Dermis blood vessel endothelial cell (primary cell): ENCODE measurements at places on chromosomes 11 and 22. TPM values are rescaled to one million over a fixed set of nuclear protein-coding genes. Genes with fewer than 3 reads are reported as not detected.

DNA sequence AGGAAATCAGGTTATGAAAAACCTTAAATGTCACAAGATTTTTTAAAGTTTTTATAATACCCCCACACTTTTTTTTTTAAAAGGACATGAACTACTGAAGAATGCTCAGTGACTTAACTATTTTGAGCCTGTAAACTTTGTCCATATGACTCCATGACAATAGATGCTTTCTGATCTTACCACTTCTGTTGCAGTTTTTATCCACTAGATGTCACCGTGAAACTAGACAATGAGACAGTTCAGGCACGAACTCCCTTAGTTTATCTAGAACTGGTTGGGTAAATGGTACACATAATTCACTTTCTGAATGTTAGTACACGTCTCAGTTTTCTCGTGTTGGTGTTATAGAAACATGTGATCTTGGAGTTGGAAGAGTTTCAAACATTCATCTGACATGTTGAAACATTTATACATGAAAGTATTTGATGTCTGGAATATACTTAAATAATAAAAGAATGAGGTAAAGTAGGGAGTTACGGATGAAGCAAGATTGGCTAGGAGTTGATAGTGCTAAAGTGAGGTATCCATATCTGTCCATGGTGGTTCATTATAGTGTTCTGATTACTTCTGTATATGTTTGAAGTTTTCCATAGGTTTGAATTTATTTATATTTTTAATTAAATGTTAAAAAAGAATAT is 8.1 kb downstream of the CCDC15 start:
- DNase-seq, result peak; percentile 89

DNA sequence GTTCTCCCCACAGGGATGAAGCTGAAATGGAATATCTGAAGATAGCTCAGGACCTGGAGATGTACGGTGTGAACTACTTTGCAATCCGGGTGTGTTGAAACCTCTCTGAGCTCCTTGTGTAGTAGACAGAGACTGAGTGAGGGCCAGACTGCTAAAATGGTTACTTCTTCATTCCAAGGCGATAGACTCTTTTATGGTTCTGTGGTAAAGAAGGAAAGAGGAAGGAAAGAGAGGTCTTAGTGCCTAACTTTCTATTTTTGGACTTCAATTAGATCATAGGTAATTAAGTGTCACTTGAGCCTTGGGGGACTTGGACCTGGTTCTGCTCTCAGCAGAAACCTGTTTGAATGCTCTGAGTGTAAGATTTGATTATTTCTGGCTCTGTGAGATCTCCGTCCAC is 54.7 kb downstream of the NF2 start:
- no peak for DNase-seq

- no peak for DNase-seq
Measured at GRCh38 chr11:11422411-11423128, 69.5 kb upstream of the CSNK2A3 start.

- DNase-seq, result no peak
Measured at GRCh38 chr22:26481112-26481693, 2.4 kb downstream of the HPS4 start.

- DNase-seq, result no peak
Measured at GRCh38 chr22:38863531-38864131, 8.4 kb downstream of the CBX6 start.

DNA sequence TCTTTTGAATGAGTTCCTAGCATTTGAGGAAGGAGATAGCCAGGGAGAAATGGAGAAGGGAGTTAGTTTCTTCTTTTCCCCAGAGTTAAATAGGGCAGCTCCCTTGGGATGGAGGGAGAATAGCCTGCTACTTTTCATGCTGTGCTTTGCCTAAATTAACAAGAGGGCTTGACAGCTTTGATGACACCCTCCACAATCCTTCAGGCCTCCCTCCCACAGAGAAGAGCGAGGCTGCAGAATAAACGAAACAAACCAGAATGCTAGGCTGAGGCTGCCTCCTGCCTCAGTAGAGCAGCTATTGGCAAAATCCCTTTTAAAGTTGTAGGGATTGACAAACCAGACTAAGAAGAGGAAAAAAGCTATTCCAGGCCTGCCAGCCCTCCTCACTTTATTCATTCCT is 94.6 kb downstream of the C11orf58 start:
- no peak for DNase-seq

DNA sequence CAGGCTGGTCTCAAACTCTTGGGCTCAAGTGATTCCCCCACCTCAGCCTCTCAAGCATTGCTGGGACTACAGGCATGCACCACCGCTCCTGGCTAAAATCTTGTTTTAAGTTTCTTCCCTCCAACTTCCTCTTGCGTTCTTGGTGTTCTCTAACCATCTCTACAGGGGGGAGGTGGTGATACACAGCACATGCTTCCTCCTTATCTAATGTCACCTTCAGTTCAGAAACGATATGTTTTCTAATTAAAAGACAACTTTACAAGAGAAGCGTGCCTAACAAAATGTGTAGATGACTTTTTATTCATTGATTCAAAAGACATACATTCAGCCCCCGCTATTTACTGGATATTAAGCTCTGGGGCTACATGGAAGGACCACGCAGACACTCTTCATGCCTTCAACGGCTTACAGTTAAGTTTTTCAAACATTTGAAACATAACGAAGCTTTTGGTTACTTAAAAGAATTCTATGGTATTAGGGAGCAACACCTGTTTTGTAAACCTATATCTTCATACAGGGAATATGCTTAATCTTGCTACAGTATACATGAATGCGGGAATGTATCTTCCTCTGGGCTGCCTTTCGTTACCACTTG is 933 bp upstream of the DLAT start:
- peak; percentile 10 for DNase-seq

DNA sequence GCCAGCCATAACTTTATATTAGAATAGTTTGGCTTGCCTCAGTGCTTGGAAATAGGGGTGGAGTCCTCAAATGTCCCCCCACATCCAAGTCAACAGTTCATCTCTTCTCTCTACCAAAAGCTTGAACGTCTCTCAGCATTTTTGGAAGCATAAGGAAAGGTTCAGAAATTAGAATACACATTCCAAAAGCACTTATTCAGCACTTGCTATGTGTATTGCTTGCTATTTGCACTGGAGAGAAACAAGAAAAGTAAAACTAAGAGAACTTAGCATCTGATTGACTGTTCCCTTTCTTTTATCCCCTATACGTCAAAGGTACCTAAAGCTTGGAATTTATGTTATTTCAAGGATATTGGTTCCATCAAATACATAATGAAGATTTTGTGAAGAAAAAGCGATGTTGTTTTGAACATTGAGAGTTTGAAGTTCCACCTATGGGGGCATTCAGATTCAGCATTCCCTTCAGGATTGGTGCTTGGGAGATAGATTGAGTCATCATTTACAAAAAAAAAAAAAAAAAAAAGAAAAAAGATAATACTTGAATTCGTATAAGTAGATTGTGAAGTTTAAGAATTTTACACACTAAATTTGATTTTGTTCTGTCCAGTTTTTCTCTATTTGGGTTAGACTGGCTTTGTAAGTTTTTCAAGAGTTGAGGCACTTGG is 1.3 kb downstream of the TBRG1 start:
- DNase-seq, result no peak

- no peak for DNase-seq
Measured at GRCh38 chr11:37896016-37896415, 1298.0 kb upstream of the RAG2 start.

GRCh38 chr11:100874203-100874602 is 187.1 kb downstream of the ARHGAP42 start:
- no peak for DNase-seq

DNA sequence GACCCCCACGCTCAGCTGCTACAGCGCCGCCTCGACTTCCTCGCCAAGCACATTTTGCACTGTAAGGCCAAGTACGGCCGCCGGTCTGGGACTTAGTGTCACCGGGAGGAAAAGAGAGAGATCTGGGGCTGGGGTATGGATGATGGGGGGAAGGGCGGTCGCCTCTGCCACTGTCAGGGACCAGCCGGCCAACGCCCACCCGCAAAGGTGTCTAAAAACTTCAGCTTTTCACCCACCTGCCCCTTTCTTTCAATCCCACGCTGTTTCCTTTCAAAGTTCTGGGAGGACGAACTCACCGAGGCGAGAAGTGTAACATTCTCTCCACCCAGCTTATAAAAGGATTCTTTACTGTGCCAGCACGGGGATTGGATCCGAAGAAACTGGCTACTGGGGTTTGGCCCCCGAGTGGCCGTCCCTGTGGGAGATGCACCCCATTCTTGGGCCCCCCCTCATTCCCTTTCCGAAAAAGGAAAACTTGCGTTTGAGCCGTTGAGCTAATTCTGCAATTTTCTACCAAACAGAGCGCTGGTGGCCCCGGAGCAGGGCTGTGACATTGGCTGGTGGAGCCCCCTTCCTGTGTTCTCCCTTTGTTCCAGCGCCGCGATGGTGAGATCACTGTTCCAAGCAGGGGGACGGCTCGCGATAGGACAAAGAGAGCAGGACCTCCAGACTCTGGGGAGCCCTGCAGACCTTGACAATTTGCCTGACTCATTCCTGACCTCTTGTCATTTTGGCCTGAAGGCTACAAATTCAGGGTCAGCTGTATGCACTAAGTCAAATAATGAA is 1.8 kb downstream of the FJX1 start:
- DNase-seq, result peak; percentile 69

DNA sequence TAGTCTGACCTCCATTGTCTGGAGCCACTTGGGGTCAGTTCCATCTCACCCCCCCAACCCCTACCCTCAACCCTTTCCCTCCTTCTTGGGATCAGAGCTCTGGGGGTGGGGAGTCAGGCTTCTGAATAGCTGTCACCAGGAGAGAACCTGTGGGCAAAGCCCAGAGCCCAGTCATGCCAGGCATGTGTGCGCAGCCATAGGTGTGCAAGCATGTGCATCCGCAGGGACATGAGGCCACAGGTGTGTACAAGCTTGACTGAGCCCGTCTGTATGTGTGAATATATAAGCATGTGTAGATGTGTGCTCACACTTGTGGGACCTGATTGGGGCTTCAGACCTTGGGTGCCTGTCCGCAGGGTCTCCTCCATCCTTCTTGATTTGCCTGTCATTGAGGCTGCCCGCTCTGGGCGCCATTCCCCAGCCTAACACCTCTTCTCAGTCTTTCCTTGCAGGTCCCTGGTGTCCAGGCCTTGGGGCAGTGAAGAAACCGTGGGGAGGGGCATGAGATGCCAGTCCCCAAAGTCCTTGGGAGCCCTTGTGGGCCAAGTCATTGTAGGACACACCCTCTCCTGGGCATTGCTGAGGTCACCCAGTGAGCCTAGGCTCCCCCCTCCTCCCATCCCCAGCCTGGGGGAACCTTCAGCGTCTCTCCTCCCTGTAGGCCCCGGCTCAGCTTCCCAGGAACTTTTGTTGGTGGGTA is 9.0 kb downstream of the ATG16L2 start:
- no peak for DNase-seq

DNA sequence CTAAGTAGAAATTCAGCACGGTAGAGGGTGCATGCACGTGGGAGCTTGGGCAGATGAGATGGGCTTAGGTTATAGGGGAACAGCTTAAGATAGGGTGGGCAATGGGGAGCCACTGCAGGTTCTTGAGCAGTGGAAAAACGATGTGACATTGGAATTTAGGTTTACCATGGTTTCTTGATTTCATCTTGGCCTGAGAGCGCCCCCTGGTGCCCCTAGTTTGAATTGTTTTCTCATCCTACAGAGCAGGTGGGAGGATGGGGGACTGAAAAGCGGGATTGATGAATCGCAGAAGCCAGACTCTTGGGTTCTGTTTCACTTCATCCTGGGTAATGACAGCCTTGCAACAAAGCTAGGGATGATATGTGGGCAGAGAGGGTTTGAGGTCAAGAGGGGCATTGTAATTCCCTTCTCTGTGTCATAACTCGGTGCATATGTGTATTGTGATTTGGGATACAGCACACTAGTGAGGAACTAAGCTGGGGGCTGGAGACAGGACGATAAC is 6.7 kb upstream of the MCAM start:
- peak; percentile 87 for DNase-seq

DNA sequence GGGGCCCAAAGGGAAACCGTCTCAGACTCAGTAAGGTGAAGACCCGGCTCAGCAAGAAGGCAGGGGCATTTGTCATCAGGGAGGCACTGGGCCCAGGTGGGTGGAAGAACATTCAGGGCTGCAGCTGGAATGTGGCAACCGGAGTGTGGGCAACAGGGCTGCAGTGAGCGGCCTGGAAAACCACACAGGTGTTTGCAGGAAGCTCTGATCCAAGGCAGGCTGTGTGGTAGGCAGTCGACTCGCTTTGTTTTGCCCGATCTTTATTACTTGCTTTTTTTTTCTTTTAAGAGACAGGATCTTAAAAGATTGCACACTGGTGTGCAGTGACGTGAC is 82.8 kb downstream of the DGCR2 start:
- no peak for DNase-seq

DNA sequence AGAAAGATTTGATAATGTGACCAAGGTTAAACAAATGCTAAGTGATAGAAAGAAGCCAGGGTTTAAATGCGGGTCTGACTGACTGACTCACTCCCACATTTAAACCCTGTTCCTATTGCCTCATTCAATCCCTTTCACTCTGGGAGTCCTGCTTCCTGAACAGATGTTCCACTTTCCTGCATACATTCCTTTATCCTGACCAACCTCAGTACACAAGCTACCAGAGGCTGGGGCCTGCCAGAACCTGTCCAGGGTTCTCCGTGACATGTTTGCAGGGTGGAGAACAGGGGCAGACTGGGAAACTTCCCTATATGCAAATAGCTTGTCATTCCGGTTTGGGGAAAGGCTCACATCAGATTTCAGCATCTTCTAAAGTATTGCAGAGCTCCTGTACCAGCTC is 3.0 kb upstream of the ANKK1 start:
- peak; percentile 85 for DNase-seq

- DNase-seq, result no peak
Measured at GRCh38 chr22:49086606-49087157, 741.0 kb downstream of the BRD1 start.

DNA sequence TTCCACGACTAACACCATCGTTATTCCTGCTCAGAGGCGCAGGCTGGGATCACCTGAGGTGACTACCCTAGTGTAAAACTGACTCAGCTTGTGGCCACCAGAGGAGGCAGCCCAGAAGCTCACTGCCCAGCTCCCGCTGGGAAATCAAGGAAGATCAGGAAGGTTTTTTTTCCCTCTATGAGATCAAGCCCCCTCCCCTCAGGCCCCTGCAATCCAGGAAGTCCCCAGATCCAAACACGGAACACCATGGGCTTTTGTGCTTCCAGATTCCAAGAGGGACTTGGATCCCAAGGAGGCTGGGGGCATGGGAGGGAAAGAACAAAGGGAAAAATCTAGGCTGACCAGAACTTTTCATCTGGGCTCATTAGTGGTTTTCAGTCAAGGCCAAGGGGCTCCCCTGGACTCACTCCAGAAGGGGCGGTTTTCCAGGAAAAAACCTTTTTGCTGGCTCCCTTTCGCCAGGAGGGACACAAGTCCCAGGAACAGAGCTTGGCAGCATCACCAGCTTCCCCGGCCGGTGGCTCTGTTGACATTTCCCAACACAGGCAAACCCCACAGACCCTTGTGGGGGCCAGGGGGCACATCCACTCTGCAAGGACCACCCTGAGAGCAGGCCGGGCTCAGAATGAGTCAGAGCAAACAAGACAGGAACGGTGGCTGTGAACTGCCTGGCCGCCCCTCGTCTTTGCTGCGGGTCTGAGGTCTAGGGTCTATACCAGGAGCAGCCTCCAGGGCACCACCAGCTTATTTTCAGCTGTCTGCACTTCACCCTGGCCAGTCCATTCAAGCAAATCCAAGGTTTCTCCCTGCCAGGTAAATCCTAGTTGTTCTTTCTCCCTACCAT is 36.8 kb downstream of the MYH9 start:
- DNase-seq, result peak; percentile 58

The DNAJB13 gene
- total RNA-seq, result not detected in 2 replicates

The EMID1 gene
- total RNA-seq, result 2.9 and 6.1 TPM in 2 replicates

The GRAMD4 gene
- total RNA-seq, result 48.8 and 58.5 TPM in 2 replicates

The TSPAN32 gene
- not detected in 2 replicates for total RNA-seq

The SBF2 gene
- 49.9 and 57.9 TPM in 2 replicates for total RNA-seq

The OOSP3 gene
- total RNA-seq, result not detected in 2 replicates

The SPDYC gene
- total RNA-seq, result not detected in 2 replicates

The SCGB1A1 gene
- total RNA-seq, result not detected in 2 replicates

The BARX2 gene
- total RNA-seq, result not detected in 2 replicates

The LARGE2 gene
- total RNA-seq, result not detected in 2 replicates
